ENCODE measurements at places on chromosomes 3 and 15.

DNA sequence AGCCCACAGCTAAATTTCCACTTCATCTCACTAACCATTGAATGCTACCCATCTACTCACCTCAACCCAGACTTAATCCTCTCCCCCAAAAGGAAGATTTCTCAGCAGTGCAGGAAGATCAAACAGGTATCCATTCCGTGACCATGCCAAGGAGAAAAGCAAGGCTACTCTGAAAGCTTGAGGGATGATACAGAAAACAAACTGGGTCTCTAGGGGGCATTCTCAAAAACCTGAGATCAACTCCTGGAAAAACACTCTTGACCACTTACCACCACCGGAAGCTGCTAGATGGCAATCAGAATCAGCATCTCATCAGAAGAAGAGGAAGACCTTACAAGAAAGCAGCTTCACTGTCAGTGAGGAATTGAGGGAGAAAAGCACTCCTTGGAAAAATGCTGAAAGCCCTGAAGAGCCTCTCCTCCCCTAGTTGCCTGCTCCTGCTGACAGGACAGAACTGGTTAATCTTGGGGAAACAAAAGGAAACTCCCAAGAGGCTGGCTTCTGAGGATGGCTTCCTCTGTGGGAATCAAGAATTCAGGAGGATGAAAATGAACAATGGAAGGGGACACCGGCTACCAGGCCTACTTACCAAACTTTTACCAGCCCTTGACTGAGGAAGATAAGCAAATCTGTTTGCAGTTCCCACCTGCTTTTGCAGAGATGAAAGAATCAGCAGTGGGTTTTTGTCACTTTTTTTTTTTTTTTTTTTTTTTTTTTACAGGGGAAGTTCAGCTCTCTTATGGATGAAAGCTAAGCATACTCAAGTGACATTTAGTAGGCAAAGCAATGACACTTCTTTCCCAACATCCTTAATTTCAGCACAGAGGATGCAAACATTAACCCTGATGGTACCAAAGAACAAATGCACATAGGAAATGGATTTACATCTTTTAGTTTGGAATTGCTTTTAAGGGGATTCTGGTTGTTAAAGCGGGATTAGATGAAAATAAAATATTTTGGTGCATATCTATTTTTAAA lies at the start of gene ATP8B4:
Gene ATP8B4 (minus strand): TSS at position 171 of the 978 bp plus-strand sequence. CDS start 12,267 bp downstream, outside the sequence.
- DNase-seq = no peak

DNA sequence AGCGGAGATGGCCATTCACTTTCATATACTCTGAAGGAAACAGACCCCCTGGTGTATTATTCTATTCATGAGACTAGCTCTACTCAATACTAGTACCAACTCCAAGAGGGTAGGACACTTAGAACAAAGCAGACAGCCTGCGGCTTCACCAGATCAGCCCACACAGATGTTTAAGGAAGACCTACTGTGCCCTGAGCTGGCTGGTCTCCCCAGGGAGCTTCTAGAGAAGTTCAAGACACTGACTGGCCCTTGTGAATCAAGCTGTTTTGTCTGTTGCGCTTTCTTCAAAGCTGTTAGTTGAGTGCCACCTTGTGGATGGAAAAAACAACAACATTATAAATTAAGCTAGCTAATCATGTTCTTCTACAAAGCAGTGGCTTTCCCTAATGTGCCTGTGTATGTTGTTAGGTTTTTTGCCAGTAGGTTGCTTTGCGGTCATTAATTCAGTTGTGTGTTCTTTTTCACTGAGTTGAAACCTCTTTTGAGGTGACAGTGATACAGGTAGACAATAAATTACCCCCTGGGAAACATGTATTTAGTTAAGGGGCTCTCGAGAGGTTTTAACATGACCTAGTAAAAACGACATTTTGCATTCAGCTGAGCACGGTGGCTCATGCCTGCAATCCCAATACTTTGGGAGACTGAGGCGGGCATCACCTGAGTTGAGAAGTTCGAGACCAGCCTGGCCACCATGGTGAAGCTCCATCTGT lies 64.2 kb upstream of the MYZAP start:
- DNase-seq = no peak

DNA sequence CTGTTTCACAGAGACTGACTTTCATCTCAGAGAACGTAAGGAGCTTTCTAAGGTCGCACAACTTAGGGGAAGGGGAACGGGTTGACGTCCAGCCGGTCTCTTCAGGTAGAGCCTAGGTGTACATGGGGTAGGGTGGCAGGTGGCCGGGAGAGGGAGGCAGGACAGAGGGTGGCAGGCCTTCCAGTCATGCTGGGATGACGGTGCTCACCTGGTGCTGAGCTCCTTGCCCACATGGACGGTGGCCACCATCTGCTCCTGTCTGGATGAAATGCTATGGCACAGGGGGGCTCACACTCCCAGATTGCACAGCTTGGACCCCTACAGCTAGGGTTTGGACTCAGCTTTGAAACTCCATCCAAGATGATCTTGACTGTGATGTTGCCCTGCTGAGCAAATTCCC lies 144.5 kb downstream of the ATP10A start:
- DNase-seq = no peak

DNA sequence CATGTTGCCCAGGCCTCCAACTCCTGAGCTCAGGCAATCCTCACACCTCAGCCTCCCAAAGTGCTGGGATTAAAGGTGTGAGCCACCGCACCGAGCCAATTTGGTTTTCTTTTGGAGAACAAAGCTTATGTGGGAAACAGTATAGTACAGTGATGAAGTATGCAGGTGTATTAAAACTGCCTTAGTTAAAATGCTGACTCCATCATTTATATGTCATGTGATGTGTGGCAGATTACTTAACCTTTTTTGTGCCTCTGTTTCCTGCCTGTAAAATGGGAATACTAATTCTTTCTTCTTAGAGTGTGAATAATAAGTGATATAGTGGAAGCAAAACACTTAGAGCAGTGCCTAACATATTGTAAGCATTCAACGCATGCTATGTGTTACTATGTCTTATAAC lies 48.0 kb upstream of the TEX55 start:
- DNase-seq = no peak

DNA sequence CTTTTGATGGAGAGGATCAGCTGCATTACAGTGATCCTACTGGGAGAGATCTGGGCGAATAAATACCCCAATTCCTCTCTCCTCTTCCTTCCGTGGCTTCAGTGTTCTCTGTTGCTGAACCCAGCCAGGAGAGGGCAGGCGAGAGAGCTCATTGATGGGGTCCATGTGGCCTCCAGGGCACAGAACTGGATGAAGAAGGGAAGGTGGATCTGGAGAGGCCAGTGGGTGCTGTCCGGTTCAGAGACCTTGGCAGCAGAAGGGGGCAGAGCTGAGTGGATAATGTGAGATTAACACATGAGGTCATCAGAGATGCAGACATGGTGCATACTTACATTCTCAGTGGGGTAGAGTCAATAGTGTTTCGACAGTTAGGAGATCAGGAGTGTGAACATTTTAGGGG lies 193.6 kb downstream of the CLSTN2 start:
- no peak for DNase-seq

DNA sequence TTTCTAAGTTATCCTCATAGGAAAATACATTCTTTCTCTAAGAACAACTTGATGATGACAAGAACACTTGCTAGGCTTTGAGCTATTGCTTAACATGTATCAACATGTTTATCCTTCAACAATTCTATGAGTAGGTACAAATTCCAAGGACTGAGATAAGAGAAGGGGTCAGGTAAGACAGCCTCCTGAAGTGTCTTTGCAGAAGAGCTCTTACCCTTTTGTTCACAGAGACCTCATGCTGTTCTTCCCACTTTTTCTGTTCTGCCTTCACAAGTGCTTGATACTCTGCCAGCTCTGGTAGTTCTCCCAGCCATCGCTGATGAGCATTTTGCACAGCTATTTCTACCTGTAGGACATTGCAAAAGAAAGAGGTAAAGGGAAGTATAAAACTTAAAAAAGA lies 50.9 kb downstream of the CEP152 start:
- no peak for DNase-seq

DNA sequence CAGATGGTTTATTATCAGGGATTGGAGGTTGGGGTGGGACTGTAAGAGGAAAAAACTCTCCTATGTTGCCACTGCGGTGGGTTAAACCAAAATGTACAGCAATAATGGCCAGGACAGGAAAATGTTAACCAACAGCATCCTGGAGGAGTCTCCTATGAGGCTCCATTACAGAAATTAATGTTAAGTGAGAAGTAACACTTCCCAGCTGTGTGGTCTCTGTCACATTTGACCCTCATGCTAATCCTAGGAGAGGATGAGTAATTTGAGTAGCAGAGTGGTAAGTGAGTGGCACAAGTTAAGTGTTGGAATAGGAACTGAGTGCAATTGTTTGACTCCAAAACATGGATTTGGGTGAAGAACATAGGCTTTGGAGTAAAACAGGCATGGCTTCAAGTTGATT lies 39.0 kb downstream of the ARHGEF3 start:
- no peak for DNase-seq

DNA sequence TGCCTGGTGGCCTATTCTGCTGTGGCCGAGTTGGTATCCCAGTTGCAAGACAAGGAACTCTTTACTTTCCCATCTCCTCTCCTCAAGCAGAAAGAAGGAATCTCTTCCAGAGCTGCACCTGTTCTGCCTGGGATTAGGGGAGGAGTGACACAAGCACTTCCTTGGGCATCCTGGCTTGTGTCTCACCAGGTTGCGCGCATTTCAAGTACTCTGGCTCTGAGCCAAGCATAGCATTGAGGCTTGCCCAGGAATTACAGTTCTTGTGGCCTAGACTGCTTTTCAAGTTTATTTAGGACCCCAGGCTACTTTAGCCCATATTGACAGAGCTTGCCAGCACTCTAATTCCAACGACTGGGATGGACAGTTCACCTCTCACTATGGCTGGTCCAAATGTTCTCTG lies 150.5 kb downstream of the RSRC1 start:
- no peak for DNase-seq

GRCh38 chr15:45332694-45333093 lies 45.6 kb downstream of the GATM start:
- DNase-seq = no peak
